ENCODE measurements at places on chromosomes 3 and 15. TPM values are rescaled to one million over a fixed set of nuclear protein-coding genes. Genes with fewer than 3 reads are reported as not detected.
A peak's percentile ranks its signal among the peaks of the same experiment; 100 is the strongest.

The METTL6 gene
- 32.8 TPM for polyA plus RNA-seq

GRCh38 chr3:15342945-15343344 is 10.6 kb upstream of the SH3BP5 start:
- DNase-seq: no peak

DNA sequence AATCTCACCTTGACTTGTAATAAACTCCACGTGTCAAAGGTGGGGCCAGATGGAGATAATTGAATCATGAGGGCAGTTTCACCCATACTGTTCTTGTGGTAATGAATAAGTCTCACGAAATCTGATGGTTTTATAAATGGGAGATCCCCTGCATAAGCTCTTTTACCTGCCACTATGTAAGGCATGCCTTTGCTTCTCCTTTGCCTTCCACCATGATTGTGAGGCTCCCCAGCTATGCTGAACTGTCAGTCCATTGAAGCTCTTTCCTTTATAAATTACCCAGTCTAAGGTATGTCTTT is 45.5 kb downstream of the SUCNR1 start:
- no peak for DNase-seq

The HRG gene
- polyA plus RNA-seq: 2.0 TPM

- no peak for DNase-seq
These were observed 523.2 kb downstream of the RBMS3 start for GRCh38 chr3:29804044-29804443.

The LRRIQ4 gene
- 0.12 TPM for polyA plus RNA-seq

The RTP1 gene
- polyA plus RNA-seq: not detected

DNA sequence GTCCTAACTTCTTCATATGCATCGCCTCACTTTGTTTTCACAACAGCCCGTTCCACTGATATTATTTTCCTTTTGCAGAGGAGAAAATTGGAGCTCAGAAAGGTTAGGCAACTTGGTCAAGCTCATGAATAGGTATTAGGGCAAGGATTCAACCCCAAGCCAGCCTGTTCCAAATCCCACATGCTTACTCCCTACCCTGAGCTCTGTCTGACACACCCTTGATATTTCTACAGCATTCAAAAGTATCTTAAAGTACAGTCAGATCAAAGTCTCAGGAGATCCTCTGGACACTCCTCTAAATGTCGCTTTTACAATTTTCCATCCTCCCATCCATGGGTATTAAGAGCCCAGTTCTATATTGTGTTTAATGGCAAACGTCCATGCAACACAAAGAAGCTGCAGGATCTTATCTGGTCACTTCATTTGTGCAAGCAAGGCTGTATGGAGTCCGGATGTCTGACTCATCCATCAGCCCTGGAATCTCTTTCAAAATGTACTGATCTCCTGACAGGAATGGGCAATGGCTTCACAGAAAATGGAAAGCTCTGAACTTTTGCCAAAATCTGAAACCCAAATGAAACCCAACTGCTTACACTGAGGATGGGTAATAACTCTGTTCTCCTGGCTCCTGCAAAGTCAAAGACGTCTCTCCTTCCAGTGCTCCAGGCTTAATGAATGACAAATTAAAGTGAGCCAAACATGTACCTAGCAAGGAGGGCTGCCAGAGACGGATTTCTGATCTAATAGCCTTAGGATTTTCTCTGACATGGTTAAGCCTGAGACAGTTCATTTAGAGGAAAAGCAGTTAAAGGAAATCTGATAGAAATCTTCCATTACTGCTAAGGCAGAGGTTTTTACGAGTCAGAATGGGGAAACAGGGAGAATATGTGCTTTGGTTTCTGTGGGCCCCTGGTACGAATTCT is 230.9 kb upstream of the RORA start:
- DNase-seq: no peak

DNA sequence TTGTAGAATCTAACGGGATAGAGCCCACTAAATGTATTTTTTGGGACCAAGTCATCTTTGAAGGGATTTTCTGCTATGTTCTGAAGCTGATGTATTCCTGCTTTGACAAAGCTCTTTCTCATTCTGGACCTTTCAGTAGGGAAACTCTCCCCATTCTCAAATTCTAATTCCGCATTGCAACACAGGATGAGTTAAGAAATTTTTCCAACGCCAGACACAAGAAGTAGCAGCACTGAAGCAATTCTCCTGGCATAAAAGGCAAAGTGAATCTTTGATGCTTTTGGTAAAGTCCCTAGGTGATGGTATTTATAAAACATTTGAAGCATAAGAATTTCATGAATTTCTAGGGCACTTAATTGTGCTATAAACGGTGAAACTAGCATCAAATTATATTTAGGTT is 76.8 kb downstream of the ZPLD1 start:
- DNase-seq: no peak

The ANKRD34C gene
- polyA plus RNA-seq: 0.10 TPM

DNA sequence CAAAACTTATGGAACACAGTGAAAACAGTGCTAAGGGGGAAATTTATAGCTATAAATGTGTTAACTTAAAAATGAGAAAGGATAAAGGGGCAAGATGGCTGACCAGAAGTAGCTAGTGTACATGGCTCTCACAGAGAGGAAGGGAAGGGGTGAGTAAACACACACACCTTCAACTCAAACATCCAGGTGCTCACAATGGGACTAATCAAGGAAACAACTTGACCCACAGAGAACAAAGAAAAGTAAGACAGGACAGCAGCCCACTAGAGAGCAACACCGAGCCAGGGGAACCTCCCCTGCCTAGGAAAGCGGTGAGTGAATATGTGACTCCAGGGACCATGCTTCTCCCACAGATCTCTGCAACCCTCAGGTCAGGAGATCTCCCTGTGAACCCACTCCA is 85.0 kb upstream of the UBP1 start:
- no peak for DNase-seq

DNA sequence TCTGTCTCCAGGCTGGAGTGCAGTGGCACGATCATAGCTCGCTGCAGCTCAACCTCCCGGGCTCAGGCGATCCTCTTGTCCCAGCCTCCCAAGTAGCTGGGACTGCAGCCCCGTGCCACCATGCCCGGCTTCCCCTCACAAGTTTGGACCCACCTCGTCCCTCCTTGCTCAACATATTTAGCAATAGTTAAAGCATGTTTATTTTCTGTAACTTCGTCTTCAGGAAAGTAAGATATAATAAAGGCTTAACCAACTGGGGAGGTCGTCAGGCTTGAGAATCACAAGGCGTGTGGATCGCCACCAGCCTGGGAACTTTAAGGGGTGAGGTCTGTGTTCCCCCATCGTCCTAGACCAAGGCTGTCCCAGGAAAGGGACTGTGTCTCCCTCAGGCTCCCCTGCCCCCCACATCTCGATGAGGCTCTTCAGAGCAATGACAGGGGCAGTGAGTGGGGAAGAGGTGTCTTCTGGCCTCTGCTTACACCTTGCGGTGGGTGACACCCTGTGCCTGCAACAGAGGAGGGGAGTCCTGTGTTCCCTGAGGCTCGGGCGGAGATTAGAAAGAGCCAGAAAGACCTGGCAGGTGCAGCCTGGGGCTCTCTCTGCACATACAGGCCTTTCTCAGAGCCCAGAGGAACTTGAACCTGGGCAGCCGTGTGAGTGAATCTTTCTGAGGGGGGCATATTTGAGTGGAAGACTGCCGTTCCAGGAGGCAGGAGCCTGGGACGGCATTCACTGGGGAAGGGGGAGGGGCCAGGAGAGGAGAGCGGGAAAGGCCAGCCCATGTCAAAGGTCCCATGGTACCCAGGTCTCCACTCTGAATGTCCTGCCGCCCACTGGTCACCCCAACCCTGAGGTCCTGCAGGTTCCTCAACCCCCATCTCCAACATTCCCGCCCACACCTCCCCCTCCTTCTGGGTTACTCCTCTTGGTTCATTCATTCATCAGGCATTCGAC is 152.3 kb downstream of the SMAD6 start:
- no peak for DNase-seq

The HDC gene
- 0.96 TPM for polyA plus RNA-seq

DNA sequence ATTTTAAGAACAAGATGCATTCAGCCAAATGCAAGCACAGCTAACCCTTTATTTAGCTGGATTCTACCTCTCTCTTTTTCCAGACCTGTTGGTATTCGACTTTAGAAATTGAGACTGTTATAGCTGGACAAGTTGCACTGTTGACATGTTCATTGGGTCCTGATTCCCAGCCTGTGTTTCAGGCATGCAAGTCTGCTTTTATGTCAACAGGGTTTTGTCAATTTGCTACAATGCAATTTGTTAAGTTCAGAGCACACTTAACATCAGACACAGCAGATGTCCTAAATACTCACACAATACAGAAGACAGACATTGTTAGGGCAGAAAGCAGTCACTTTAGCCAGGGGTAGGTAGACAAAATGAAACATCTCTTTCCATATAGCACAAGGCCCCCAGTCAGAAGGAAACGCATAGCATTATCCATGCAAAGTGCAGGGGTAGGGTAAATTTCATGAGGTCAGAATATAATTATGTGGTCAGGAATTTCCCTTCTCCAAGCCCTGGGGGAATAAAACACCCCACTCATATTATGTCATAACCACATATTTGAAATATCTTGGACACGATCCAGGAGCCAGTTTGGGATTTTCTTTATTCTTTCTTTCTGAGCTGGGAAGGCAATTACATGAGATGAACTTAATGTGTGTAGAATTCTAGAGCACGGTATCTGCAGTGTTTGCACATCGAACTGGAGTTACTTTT is 504.1 kb downstream of the NTRK3 start:
- DNase-seq: peak; percentile 37

- DNase-seq: no peak
These were observed 244.0 kb upstream of the CHRNA7 start for GRCh38 chr15:31786360-31786759.

DNA sequence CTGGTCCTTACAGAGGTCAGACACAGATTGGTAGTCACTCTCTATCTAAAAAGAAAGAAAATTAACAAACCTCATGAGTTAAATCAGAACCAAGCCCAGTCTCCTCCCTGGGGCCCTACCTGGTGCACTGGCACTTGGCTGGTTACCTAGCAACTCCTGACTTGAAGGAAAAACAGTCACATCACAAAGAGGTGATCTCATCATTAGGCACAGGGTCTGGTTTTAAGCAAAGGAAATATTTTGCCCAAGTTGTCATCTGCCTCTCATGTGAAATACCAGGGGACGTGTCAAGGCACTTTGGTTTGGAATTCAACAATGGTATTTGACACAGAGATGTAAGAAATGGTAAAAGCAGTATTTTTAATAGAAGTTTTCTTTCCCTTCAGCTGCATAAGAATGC is 47.7 kb upstream of the FMN1 start:
- DNase-seq: peak; percentile 41

GRCh38 chr3:158802409-158803268 is 785 bp downstream of the MFSD1 start:
- no peak for DNase-seq

GRCh38 chr3:46187876-46188275 is 20.2 kb downstream of the CCR1 start:
- DNase-seq: no peak

The LSMEM2 gene
- 0.58 TPM for polyA plus RNA-seq

DNA sequence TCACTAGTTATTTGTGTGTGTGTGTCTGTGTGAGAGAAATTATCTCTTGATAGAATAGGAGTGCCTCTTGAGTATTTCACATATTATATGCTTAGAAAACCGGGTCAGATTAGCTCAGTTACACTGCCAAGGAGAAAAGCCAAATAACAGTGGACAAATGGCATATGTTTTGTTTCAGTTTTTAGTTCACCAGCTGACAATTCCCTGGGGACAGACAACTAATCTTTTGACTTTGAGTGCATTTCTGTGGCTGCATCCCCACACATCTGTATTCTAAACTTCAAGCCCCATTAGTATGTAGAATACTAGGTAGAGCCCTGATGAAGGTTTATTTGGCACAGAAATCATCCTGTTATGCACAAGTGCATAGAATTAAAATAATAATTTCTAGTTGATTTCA is 227.7 kb upstream of the CNTN3 start:
- no peak for DNase-seq

- DNase-seq: no peak
These were observed 8.7 kb upstream of the ACAP2 start for GRCh38 chr3:195451373-195452015.

GRCh38 chr3:29919571-29919970 is 638.7 kb downstream of the RBMS3 start:
- no peak for DNase-seq

The CAMP gene
- 0.38 TPM for polyA plus RNA-seq

The CCDC50 gene
- 79.5 TPM for polyA plus RNA-seq

- no peak for DNase-seq
These were observed 359.6 kb upstream of the NECTIN3 start for GRCh38 chr3:110711851-110712516.

GRCh38 chr3:156788846-156789245 is 37.3 kb upstream of the LEKR1 start:
- DNase-seq: no peak

The MCF2L2 gene
- 1.7 TPM for polyA plus RNA-seq

The CPN2 gene
- 0.80 TPM for polyA plus RNA-seq

- DNase-seq: no peak
These were observed 366.0 kb downstream of the PTPRG start for GRCh38 chr3:61927332-61927731.

GRCh38 chr15:44033894-44034293 is 161.2 kb downstream of the FRMD5 start:
- no peak for DNase-seq

The IGSF11 gene
- polyA plus RNA-seq: 5.8 TPM

DNA sequence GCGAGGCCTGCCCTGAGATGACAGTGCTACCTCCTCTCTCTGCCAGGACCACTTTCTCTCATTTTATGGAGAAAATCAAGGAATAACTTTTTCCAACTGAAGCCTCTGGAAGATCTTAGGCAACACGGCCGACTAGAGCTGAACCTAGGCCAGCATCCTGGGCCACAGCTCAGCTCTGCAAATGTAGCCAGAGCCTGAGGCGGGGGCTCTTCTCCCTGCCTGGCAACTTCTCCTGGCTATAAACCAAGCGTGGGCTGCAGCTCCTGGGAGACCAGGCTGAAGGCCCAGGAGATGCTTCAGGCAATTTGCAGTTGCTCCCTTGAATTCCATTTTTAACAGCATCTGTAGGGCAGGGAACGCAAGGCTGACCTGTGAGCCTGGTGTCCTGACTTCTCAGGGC is 74.9 kb downstream of the CEMIP start:
- DNase-seq: no peak

DNA sequence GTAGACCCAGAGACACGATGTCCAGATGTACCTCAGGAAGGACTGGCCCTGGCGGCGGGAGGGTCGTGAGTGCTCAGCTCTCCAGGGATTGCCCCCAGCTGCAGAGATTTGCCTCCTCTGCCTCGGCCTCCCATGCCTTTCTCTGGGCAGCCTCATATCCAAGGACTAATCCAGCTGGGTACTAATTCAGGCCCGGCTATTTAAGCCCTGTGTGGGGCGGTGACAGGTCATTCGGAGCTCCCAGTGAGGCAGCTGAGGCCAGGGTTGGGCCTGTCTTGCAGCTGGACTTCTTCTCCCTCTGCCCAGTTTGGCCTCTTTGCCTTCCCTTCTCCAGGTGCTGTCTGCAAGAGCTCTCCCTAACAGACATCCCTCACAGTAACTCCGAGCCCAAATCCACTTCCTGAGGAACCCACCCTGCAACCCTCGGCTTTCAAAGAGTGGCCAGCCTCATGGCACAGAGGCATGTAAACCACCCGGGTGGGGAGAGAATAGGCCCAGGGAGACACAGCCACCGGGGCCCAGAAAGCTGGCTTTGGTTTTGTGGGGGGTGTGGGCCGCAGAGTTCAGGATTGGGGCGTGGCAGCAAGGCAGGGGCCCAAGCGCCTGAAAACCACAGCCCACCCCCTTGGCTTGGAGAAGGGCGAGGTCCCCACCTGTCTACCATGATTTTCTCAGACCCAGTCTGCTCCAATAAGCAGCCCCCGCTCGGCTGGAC is 85.8 kb downstream of the PPCDC start:
- DNase-seq: no peak

The NR1I2 gene
- 0.78 TPM for polyA plus RNA-seq

The FOXB1 gene
- polyA plus RNA-seq: not detected

- DNase-seq: no peak
These were observed 126.2 kb upstream of the C2CD4B start for GRCh38 chr15:62291262-62291661.

GRCh38 chr3:38636464-38636863 is 13.0 kb downstream of the SCN5A start:
- no peak for DNase-seq
